ENCODE measurements at places on chromosomes 7 and 10.
A peak's percentile ranks its signal among the peaks of the same experiment; 100 is the strongest.

GRCh38 chr7:43784030-43784584 is 25.6 kb downstream of the BLVRA start:
- DNase-seq: no peak

DNA sequence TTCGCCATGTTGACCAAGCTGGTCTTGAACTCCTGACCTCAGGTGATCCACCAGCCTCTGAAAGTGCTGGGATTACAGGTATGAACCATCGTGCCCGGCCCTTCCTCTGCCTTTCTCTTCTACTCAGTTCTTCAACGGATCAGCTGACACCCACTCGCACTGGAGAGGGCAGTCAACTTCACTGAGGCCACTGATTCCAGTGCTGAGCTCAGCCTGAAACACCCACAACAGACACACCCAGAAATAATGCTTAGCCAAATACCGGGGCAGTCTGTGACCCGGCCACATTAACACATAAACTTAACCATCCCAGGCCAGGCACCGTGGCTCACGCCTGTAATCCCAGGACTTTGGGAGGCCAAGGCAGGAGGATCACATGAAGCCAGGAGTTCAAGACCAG is 119.3 kb upstream of the CHST15 start:
- DNase-seq: no peak

- DNase-seq: no peak
Observed at GRCh38 chr10:11175823-11176243, 158.2 kb downstream of the CELF2 start.

DNA sequence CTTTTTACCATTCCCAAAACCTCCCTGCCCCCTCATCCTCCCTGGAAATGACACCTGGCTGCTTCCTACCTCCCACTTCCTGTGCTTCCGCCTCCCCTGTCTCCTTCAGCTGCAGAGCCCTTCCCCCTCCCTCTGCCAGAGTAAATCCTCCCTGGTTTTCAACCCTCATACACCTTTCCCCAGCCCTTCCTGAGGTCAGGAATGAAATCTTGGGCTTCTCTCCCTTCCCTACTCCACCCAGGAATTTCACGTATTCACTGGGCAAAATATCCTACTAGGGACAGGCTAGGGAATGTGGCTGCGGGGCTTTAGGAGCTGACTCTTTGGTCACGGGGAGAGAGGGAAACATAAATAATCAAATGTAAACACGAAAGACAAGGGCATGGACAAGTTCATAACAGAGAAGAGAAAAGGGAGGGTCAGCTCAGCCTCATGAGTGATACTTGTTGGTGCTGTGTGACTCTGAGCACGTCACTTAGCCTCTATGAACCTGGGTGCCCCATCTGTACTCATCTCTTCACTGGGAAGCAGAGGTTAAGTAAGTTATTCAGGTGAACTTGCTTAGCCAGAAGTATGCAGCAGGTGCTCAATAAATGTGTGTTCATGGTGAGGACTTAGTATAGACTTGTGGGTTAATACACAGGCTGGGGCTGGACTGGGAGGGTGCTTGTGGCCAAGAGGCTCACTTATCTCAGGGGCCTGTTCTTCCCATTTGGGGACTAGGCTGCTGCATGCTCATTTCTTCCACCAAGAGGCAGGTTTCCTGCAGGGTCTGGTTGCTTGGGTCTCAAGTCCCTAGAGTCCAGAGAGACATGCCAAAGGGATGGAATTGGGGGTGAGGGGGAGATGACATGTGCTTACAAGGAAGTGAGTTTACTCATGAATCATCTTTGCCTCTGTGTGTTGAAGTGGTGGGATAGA is 10.0 kb upstream of the DUSP5 start:
- DNase-seq: no peak

- peak; percentile 14 for DNase-seq
Observed at GRCh38 chr7:73828107-73828803, 2.5 kb upstream of the CLDN4 start.

DNA sequence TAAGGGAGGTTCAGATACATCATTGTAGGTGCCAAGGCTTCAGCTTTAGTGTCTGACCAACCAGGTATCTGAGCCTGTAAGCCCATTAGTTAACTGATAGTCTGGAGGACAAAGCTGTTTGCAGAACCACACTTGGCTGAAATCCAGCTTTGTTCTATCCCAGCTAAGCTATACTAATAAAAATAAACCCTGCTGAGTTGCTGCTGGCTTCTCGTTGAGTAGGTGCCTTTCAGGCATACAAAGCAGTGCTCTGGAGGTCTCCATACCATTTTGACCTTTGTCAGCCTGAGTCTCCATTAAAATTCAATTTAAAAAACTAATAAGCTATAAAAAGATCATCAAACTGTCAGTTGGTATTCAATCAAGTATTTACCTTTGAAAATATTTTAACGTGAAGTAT is 22.0 kb downstream of the CDCA7L start:
- no peak for DNase-seq

- no peak for DNase-seq
Observed at GRCh38 chr10:99875473-99875872, 93.0 kb downstream of the ABCC2 start.

- DNase-seq: no peak
Observed at GRCh38 chr10:35558276-35558675, 46.9 kb upstream of the GJD4 start.

- no peak for DNase-seq
Observed at GRCh38 chr7:19442016-19442785, 266.6 kb downstream of the POLR1F start.

- DNase-seq: no peak
Observed at GRCh38 chr7:91465595-91466061, 201.4 kb downstream of the FZD1 start.

DNA sequence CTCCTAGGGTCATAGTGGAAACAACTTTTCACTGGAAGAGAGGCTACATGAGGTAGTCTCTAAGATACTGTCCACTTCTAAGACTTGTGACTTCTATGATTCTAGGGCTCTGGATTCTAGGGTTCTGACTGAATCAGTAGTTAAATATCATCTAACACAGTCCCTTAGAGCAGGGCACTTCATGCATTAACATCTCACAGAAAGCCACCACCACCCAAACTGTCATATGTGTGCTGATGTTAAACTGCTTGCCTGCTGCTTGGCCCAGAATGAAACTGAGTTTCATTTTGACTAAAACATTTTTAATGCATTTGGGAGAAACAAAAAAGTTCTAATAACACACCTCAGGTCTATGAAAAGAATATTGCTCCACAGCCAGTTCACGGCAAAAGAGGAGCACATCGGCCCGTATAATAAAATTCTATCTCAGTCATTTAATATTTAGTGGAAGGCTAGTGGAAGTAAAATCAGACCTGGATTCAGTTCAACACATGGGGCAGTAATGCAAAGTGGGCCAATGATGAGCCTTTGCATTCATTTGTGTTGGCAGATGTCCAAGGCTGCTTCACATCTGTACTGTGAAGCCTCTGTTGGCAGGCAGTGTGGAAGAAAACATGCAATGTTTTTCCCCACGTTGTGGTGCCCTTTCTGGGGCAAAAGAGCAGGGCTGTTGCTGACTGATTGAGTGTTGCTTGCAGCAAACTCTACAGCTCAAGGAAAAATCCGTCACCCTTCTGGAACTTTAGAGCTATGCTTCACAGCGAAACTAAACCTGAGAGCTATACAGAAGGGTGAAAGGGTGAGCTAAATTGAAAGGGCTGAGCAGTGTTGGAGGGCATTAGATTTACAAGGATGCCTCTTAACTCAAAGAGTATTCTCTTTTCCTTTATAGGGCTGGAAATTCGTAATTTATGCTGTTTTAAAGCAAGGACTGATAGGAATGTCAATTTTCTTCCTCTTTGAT is 33.5 kb upstream of the AUTS2 start:
- no peak for DNase-seq

- DNase-seq: no peak
Observed at GRCh38 chr10:91354166-91355075, 55.7 kb upstream of the HECTD2 start.

GRCh38 chr10:63763744-63764143 is 242.5 kb downstream of the REEP3 start:
- no peak for DNase-seq

DNA sequence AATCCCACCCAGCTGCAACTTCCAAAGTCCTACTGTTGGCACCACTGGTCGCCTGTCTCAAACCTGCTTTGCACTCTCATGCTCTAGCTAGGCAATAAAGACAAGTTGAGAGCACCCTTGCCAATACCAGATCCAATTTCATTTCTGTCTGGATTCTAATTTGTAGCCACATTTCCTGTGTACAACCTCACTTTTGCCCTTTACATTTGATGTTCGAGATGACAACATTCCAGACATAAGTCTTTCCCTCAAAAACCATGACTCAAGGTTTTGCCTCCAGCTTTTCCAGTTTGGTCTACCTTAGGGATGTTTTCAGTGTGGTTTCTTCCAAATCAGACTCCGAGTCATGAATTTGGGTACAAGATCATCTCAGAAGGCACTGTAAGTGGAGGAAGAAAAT is 309.0 kb downstream of the GPAM start:
- no peak for DNase-seq

- DNase-seq: no peak
Observed at GRCh38 chr10:24439935-24440334, 231.0 kb downstream of the KIAA1217 start.

GRCh38 chr7:156665101-156665500 is 24.5 kb downstream of the RNF32 start:
- DNase-seq: no peak

DNA sequence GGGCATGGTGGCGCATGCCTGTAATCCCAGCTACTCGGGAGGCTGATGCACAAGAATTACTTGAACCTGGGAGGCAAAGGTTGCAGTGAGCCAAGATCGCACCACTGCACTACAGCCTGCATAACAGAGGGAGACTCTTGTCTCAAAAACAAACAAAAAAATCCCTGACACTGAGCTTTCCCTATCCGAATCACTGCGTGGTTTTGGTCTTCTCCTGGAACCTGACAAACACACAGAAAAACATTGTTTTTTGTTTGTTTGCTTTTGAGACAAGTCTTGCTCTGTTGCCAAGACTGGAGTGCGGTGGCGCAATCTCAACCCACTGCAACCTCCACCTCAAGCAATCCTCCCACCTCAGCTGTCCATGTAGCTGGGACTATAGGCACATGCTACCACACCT is 50.4 kb upstream of the PTPRN2 start:
- no peak for DNase-seq

GRCh38 chr10:117221156-117221711 is 19.7 kb upstream of the SLC18A2 start:
- no peak for DNase-seq

- DNase-seq: no peak
Observed at GRCh38 chr7:48398191-48398590, 226.9 kb downstream of the ABCA13 start.

DNA sequence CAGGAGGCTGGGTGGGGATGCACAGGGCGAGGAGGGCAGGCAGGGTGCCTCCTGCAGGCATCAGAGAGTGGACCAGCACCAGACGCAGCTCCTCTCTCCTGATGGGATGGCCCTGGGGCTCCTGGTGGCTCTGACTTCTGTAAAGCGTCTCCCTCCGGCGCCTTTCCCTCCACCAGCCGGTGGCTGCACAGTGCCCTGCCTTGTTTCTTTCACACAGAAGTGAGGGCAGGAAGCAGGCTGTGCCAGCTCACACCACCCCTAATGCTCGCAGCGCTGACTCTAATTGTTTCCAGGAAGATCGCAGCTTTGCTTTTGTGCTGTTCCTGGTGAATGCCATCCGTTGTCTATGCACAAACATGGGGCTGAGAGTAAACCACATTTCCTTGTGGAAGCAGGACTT is 152.3 kb upstream of the LANCL2 start:
- DNase-seq: no peak

DNA sequence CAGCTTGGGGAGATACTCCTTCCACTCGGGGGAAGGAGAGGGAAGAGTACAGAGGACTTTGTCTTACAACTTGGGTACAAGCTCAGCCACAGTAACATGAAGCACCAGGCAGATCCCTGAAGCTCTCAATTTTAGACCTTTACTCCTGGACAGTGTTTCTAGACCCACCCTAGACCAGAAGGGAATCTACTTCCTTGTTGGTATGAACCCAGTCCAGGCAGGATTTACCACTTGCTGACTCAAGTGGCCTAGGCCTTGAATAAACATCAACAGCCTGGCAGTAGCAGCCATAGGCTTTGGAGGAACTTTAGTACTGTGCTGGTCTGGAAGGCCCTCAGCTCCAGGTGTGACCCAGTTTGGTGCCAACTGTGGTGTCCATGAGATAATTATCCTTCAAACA is 173.1 kb downstream of the ADRA2A start:
- no peak for DNase-seq

DNA sequence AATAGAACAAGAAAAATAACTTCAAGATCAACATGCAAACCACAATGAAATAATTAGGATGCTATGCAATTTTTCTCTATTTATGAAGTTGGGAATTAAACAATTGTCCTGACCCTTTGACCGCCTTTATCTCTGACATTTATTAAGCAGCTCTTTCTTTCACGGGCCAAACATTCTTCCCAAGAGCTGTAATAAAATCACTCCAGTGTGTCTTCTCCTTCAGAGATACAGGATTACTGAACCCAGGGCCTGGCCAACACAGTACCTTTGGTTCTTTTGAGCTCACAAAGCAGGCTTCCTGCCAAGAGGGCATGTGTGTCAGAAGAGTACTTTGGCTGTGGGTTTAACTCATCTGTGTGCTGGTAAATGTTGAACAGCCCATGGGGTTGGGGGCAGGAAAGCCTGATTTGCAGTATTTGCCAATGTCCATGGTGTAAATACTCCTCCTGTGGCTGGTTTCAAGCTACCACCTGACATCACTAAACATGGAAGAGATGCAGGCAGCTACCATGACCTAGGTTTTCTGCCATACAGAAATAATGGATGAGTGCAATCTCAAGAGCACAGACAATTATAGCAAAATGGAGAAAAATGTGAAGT is 121.7 kb downstream of the FANK1 start:
- DNase-seq: no peak

GRCh38 chr10:113320211-113320610 is 232.6 kb upstream of the HABP2 start:
- DNase-seq: no peak

- DNase-seq: no peak
Observed at GRCh38 chr10:78357141-78358063, 323.7 kb downstream of the RPS24 start.

- no peak for DNase-seq
Observed at GRCh38 chr10:81215498-81215897, 659.5 kb upstream of the NRG3 start.

DNA sequence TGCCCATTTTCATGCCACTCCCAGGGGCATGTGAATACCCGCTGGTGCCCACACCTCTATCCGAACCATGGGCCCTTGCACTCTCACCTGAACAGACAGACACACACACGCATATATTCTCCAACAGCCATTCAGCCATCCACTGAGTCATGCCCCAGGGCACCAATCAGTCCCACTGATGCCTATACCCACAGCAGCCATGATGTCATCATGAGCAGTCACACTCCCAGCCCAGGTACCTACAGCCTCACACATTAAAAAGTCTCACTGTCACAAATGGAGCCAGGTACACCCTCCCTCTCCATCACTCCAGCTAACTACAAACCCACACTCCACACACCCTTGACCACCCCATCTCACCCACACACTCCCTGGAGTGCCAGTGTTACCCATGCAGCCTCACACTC is 12.2 kb downstream of the VSIR start:
- peak; percentile 71 for DNase-seq

- peak; percentile 4 for DNase-seq
Observed at GRCh38 chr7:106679153-106679931, 18.4 kb upstream of the CCDC71L start.

GRCh38 chr7:114956702-114957101 is 34.8 kb downstream of the MDFIC start:
- DNase-seq: no peak

- DNase-seq: no peak
Observed at GRCh38 chr10:107859065-107859464, 694.6 kb upstream of the SORCS1 start.

Data from CD4-positive, alpha-beta T cell treated with Interleukin-4 for 4 hours (primary cell).